Activated naive CD4-positive, alpha-beta T cell treated with anti-CD3 and anti-CD28 coated beads for 36 hours (primary cell): ENCODE measurements at places on chromosomes 2 and 18. TPM values are rescaled to one million over a fixed set of nuclear protein-coding genes. Genes with fewer than 3 reads are reported as not detected.

REG3A gene
- total RNA-seq, result not detected

TEX51 gene
- not detected for total RNA-seq

TSPYL6 gene
- total RNA-seq, result not detected

UGT1A3 gene
- total RNA-seq, result not detected

RAB17 gene
- total RNA-seq, result not detected

DOK6 gene
- total RNA-seq, result not detected

RAMP1 gene
- 0.69 TPM for total RNA-seq

OSR1 gene
- total RNA-seq, result not detected

GTF2A1L gene
- not detected for total RNA-seq

RRM2 gene
- 514 TPM for total RNA-seq

TMEM37 gene
- not detected for total RNA-seq

PPP1R1C gene
- total RNA-seq, result not detected

EDAR gene
- total RNA-seq, result 1.1 TPM

RNF149 gene
- total RNA-seq, result 27.1 TPM

C2orf78 gene
- not detected for total RNA-seq

TDRD15 gene
- not detected for total RNA-seq

GCG gene
- total RNA-seq, result not detected

ATG16L1 gene
- 21.2 TPM for total RNA-seq

FN1 gene
- total RNA-seq, result 0.57 TPM

RSAD2 gene
- 9.9 TPM for total RNA-seq

GAL3ST2 gene
- not detected for total RNA-seq

SPRED2 gene
- 11.4 TPM for total RNA-seq

PREB gene
- 45.2 TPM for total RNA-seq

PKP4 gene
- total RNA-seq, result 52.9 TPM

LYG2 gene
- not detected for total RNA-seq

CXCR2 gene
- total RNA-seq, result 0.21 TPM

MC5R gene
- not detected for total RNA-seq

KHK gene
- total RNA-seq, result 10.2 TPM

EMX1 gene
- total RNA-seq, result not detected

RHOB gene
- total RNA-seq, result 1.8 TPM

EN1 gene
- not detected for total RNA-seq

TRIM43 gene
- total RNA-seq, result not detected

MROH2A gene
- total RNA-seq, result not detected

COLEC11 gene
- not detected for total RNA-seq

AAK1 gene
- total RNA-seq, result 77.4 TPM

CLEC4F gene
- total RNA-seq, result not detected

DNAJC5G gene
- total RNA-seq, result not detected

TMEM178A gene
- 0.55 TPM for total RNA-seq

YES1 gene
- total RNA-seq, result 6.7 TPM

MEP1B gene
- total RNA-seq, result not detected

MPP4 gene
- not detected for total RNA-seq

ATIC gene
- total RNA-seq, result 281 TPM

LTBP1 gene
- 0.10 TPM for total RNA-seq

SH2D6 gene
- total RNA-seq, result 0.40 TPM

COL6A3 gene
- total RNA-seq, result 3.0 TPM

PAX8 gene
- 2.8 TPM for total RNA-seq

HTR2B gene
- not detected for total RNA-seq

RPRM gene
- total RNA-seq, result not detected

PROKR1 gene
- not detected for total RNA-seq

SCN7A gene
- total RNA-seq, result not detected

KANSL1L gene
- total RNA-seq, result 4.4 TPM

GMCL1 gene
- 15.9 TPM for total RNA-seq

MGAT5 gene
- total RNA-seq, result 11.6 TPM

FBXO36 gene
- total RNA-seq, result 1.6 TPM

CNTNAP5 gene
- not detected for total RNA-seq

KIF1A gene
- 8.4 TPM for total RNA-seq

FTCDNL1 gene
- total RNA-seq, result 3.8 TPM

PLEKHB2 gene
- 43.4 TPM for total RNA-seq

FARP2 gene
- 19.6 TPM for total RNA-seq

OTOF gene
- total RNA-seq, result 0.52 TPM
